NCI-H1436 treated with DMSO at 0.1 percent for 48 hours (cell line): ENCODE measurements at places on chromosomes 3 and 15.

DNA sequence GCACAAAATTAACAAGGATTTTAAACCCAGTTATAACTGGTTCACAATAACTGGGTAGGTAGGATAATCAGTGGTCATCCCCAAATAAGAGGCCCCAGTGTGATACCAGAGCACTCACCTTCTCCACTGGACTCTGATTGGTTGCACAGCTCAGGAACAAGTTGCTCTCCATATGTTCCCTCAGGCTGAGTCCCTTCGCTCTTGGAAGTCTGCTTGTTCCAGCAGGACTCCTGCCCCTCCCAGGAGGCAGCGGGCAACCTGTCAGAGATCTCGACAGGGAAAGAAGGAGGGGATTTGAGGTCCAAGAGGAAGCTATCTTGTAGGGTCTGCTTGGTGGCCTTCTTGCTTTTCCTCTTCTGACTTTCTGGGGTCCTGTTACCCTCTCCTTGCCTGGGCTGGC lies 51.6 kb upstream of the HEG1 start:
- DNase-seq = no peak

GRCh38 chr3:13307041-13307440 lies 113.1 kb downstream of the NUP210 start:
- no peak for DNase-seq

DNA sequence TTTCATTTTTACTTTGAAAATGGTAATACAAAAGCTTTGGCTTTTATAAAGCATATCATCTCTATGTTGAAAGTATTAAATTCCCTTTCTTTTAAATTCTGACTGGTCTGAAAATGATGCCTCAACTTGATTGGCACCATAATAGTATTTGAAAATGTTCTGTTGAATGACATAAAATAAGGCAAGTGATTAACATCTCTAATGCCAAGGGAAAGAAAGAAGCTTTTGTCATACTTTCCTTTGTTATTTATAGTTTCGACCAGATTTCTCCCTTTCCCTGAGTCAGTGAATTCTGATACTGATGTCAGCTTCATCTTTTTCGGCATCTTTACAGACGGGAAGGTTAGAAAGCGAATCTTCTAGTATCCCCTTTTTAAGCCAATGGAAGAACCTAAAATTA lies 3.4 kb upstream of the AP4E1 start:
- no peak for DNase-seq

GRCh38 chr3:25903371-25904129 lies 113.7 kb downstream of the OXSM start:
- no peak for DNase-seq

- DNase-seq = no peak
These were observed 7.9 kb upstream of the RPP14 start for GRCh38 chr3:58298190-58298589.

DNA sequence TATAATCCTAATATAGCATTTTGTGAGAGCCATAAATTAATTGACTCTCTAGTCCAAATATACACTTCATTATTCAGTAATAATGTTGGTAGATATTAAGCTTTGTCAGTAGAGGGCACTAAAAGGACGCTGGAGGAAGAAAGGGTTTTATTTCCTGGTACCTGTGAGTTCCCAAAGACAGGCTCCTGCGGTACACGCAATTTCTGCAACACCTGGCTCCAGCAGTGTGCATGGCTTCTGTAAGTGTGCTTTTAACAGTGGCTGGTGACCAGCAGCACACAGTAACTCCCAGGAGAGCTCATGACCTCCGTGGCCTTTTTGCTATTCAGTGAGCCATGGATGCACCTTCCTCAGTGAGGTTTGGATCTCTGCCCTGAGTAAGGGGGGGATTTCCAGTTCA lies 338.3 kb upstream of the ZNF385D start:
- no peak for DNase-seq

- no peak for DNase-seq
These were observed 29.0 kb downstream of the FOXL2NB start for GRCh38 chr3:138976047-138976446.

DNA sequence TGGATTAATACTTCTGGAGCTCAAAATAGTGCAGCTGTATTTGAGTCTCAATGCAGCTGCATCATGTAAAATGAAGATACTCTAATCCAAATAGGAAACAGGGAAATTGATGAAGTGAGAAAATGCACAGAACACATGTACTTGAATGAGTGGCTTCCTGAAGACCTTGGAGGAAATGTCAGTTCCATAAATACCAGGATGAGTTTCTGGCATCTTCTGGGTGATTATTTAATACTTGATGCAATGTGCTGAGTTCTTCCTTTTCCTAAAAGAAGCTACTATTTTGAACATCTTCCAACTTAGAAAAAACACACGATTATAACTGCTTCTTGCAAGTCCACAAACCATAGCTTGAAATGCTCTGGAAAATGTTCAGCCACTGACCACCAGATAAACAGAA lies 162.8 kb downstream of the SLC9A9 start:
- DNase-seq = no peak

DNA sequence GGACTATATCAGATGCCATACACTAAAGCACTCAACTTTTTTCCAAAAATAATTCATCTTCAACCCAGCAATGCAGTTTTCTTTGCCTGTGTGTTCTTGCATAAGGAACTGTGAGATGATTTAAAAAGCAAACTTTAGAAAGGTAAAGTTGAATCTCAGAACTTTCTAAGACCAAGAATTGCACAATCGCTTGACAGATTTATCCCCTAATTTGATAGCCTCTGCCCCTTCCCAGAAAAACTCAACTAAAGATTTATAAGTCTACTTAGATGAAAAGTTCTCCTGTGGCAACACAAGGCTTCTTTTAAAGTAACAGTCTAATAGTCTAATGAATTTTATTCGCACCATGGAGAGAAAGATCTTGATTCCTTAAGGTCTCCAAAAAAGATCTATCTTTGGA lies 259.3 kb downstream of the MAGI1 start:
- DNase-seq = no peak

DNA sequence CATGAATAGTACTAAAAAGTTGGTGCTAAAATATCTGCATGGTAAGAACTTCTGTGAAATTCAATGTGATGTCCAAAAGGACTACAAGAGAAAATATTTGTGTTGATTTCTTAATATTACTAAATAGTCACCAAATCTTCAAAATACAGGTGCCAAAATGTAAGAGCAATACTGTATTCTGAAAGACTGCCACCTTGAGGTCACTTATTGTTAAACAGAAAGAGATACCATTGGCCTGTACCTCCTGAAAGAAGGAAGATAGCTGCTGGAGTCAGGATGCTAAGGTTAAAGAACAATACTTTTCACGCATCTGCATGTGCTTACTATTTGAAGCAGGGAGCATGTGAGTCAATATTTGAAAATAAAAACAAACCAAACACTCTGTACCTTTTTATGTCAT lies 72.0 kb upstream of the LSAMP start:
- DNase-seq = no peak

DNA sequence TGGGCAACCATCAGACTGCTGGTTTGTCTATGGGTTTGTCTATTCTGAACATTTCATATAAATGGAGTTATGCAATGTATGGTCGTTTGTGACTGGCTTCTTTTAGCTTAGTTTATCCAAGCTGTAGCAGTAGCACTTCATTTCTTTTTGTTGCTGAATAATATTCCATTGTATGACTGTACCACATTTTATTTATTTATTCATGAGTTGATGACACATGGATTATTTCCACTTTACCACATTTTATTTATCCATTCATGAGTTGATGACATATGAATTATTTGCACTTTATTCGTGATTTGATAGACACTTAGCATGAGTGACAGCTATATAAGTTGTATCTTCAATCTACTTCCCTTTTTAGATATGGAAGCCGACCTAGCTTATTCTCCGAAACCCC lies 70.0 kb downstream of the IQGAP1 start:
- DNase-seq = no peak

GRCh38 chr3:100463002-100463401 lies 29.4 kb upstream of the TMEM45A start:
- no peak for DNase-seq

DNA sequence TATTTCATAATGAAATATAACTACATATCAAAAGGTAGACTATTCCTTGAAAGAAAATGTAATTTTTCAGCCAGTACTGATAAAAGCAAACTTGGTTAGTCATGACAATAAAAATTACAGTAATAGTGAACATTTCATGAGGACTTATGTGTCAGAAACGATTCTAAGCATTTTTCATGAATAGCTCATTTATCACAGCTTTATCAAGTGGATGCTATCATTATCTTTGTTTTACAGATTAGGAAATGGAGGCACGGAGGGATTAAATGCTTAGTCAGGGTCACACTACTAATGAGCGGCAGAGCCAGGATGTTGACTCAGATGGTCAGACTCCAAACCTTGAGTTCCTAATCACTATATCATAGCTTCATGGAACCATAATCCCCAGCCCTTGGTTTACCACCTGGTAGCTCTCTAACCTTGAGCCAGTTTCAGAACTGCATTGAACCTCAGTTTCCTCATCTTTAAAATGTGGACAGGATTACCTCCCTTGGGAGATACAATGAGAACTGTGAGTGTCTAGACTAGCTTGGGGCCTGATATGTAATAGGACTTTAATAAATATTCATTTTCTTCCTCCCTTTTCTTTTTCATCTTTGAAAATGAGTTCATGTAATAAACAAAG lies 85.4 kb downstream of the TNIK start:
- no peak for DNase-seq

DNA sequence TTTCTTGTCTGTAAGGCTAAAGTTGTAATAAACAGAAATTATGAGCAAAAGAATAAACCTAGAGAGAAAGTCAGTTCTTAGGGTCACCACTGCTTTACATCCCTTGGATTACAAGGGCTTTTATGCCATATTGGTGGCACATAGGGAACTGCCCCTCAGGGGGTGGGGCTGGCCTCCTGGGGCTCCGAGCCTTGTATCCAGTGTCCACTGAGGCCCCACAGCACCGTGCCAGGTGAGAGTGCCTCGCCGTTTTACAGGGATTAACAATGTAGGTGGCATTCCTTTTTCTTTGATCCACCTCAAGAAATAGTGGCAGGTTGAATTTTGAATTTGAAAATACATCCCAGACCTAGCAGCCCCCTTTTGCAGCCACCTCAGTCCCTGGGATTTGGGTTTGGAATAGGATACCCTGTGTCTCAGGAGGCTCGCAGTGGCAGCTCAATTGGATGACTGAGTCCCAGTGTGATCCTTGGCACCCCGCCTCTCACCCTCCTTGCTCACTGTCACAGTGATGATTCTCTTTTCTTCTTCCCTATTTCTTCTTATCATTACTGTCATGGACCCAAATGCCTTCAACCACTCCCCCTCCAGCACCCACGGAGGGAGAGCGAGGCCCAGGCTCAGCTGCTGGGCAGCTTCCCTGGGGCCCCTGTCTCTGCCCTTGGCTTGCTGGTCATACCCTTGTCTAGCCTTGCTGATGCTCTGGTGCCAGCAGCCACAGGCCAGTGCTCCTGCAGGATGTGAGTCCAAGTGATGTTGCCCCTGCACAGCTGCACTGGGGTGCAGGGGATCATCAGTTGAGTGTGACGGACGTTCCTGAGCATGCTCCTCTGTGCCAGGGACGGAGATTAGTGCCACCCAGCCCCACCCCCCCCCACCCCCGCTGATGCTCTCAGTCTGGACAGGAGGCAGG lies 137.9 kb downstream of the DNAJB8 start:
- no peak for DNase-seq

GRCh38 chr3:124398594-124398993 lies 331.7 kb upstream of the UMPS start:
- DNase-seq = no peak

DNA sequence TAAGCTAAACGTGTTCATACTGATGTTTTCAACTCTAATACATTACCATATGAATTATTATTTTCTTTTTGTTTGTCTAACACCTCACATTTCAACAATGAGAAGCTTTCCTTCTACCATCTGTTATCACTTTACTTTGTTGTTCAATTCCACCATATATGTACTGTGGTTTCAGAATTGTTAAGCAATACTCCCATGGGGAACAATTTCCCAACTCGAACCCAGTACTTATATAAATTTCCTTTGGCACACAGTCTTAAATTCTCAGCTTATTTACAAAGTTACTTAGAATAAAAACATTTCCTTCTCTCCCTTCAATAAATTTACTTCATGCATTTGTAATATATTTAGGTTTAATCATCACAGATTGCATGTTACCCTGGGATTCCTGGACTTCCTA lies 1764.4 kb downstream of the OTOL1 start:
- DNase-seq = no peak

DNA sequence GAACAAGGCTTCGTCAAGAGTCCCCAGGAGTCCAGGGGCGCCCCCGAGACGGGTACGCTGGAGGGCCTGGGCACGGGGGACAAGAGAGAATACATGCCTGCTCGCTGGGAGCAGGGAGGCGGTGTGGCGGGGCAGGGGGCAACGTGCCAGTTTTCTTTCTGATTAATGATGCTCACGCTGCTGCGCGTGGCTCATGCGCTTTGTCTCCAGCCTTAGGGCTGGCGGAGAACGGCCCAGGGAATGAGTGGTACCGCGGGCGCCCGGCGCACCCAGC lies 408 bp upstream of the ARPP21 start:
- no peak for DNase-seq

- peak; percentile 44 for DNase-seq
These were observed 514.1 kb downstream of the MECOM start for GRCh38 chr3:169149349-169149890.

DNA sequence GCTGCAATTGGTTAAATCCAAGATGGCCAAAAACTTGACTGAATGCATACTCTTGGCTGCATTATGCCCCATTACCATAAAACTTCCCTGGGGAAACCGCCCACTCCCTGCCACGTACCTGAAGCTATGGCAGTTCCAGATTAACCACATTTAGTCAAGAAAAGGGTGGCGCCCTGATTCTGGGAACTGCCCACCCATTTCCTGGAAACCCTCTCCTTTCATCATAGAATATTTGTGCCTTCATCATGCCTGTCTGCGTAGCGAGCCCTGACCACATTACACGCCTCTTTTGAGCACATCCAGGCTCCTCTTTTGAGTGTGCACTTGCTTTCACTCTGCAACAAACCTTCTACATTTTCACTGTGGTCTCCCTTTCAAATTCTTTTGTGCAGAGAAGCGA lies 5.2 kb downstream of the LINS1 start:
- DNase-seq = no peak

DNA sequence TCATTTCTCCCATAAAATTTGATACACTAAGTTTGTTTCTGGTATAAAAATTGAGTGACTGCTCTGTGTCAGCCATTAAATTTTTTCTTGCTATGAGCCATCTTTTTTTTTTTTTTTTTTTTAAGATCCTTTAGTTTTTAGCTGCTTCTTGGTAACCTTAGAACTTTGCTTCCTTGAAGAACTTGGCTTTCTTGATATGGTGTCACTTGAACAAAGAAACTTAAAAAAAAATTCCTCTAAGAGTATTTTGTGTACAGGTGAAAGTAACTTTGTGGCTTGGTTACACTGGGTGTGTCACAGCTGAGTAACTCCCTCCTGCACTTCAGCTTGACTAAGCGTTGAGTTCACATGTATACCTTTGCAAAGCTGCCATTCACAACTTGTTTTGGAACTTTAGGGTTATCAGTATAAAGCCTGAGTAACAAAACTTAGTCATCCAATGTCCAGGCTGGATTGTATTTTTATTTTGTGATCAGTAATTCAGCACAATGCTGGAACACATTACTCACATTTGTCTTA lies 6.5 kb downstream of the CHD2 start:
- DNase-seq = no peak

GRCh38 chr3:39184081-39184967 lies 8.1 kb downstream of the XIRP1 start:
- no peak for DNase-seq
